Fibroblast of upper back skin (primary cell): ENCODE measurements at places on chromosomes 6 and 20.

DNA sequence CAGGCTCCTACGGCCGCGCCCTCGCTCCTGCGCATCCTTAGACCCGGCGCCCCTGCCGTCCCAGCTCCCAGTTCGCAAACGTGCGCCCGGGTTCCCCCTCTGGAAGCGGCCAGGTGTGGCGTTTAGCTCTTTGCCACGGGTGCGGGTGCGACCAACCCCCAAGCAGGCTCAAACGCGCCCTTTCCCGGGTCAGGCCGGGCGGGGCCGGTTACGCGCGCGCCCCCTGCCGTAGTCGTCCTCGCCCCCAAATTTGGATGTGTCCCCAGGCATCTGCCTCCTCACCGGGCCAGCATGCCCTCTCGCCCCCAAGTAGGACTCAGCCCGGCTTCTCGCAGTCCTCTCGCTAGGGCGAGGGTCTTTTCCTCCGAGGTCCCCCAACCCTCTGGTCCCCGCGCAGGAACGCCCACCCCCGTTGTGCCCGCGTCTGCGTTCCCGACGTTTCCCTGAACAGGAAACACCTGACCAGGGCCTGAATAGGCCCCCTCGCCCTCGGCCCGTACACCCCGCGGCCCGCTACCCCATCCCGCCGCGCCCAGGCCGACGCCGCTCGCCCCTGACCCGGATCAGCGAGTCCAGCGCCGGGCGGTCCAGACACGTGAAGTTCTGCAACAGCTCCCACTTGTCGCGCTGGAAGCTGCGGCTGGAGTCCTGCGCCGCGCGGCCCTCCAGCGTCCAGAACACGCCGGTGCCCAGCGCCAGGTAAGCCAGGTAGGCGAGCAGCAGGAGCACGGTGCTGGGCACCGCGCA is 520 bp downstream of the KCNK17 start:
- DNase-seq, result no peak

DNA sequence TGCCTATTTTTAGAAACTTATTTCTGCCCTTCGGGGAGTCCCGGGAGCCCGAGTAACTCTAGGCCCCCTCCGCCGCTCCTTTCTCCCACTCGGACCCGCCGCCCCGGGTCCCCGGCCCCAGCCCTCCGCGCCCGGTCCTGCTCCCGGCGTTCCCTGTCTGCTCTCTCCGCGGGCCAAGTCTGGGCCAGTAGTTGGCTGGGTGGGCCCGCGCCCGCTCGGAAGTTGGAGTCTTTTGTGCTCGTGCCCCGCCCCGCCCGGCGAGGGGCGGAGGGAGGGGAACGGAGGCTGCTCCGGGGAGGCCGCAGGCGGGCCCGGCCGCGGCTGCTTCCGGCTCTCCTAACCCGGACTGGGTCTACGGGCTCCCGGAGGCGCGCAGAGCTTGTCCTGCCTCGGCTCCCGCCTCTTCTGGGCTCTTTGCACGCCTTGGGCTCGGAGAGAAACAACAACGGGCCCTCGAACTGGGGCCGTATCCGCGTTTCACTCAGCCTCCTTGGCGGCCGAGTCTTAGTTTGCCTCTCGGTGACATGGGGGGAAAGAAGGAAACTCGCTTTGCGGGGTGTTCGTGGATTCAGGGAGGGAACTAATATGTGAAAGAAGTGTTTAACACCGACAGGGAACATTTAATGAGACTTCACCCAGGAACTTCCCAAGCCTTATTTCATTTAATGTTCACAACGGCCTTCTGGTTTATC is 657 bp downstream of the RALY start:
- DNase-seq, result peak; percentile 75

DNA sequence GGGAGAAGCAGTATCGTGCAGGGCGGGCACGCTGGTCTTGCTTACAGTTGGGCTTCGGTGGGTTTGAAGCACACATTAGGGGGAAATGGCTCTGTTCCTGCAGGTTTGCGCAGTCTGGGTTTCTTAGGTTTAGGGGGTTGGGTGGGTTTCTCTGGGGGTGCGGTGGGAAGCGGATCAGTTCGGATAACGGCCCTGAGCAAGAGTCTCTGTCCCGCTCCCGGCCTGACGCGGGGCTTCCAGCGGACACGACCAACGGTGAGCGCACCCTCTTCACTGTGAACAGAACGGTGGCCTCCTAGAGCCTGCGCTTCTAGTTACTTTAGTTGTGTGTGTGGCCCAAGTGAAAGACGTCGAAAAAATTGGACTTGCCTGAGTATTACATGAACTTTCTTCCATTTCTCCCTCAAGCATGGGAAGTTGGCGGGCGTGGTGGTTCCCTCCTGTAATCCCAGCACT is 635 bp upstream of the ELOVL2 start:
- no peak for DNase-seq

DNA sequence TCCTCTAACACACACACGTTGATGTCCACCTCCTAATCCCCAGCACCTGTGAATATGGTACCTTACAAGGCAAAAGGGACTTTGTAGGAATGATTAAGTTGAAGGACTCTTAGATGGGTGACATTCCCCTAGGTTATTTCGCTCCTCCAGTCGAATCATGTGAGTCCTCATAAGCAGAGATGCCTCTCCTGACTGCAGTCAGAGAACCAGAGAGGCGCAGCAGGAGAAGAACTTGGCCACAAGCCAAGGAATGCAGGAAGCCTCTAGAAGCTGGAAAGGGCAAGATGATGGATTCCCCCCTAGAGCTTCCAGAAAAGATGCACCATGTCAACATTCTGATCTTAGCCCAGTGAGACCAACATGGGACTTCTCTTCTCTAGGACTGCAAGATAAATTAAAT is 133.1 kb upstream of the PTPRT start:
- peak; percentile 45 for DNase-seq

DNA sequence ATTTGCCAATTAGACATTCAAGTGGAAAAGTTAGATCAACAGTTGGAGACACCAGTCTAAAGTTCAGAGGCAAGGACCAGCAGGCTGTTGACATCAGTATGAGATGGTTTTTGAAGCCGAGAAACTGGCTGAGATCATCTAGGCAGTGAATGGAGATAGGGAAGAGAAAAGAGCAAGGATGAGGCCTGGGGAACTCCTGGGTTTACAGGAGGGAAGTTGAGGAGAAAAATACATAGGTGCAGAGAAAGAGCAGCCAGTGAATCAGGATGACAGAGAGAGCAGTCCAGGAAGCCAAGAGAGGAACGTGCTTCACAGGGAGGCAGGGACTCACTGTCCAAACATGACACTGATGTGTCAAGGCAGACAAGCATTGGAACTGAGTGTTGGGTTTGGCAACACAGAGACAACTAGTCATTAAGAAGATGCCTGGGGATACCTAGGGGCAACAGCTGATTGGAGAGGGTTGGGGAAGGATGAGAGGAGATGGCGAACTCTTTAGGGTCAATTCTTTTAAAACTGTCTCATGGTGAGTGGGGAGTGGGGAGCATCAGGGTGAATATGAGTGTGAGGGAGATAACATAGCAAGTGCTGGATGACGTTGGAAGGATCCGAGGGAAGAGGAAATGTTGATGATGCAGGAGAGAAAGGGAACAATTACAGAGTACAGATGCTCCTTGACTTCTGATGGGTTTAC is 13.2 kb upstream of the SALL4 start:
- no peak for DNase-seq

GRCh38 chr6:70380252-70380651 is 33.1 kb upstream of the FAM135A start:
- no peak for DNase-seq

DNA sequence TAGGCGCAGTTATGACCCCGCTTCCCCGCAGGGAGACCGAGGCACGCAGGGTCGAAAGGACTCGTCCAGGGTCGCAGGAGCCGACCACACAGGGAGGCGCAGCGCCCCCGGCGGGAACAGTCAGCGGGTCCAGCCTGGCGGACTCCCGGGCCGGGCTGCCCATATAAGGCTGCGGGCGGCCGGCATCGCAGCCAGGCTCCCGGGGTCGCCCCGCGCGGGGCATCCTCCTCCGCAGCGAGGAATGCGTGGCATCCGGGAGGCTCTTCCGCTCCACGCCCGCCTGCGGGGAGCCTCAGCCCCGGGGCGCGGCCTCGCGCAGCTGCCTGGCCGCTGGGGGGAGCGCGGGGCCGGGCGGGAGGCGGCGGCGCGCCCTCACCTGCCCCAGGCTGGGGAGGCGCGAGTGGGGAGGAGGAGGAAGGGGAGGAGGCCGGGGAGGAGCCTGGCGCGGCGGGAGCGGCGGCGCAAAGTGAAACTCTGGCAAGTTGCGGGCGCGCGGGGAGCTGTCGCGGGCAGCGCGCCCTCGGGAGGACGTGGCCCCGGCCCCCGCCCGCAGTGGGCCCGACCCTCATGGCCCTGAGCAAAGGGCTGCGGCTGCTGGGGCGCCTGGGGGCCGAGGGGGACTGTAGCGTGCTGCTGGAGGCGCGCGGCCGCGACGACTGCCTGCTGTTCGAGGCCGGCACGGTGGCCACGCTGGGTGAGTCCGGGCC is at the start of gene SYNJ2:
TSS of gene SYNJ2 (plus strand) at position 469 of the 707 bp plus-strand sequence. CDS start at position 568, 99 bp downstream.
- DNase-seq, result peak; percentile 80

GRCh38 chr6:16414205-16414604 is 175.8 kb downstream of the GMPR start:
- DNase-seq, result no peak

GRCh38 chr20:61253264-61253639 is 1.2 kb downstream of the CDH4 start:
- peak; percentile 34 for DNase-seq

GRCh38 chr6:127463056-127463455 is 3.9 kb upstream of the KIAA0408 start:
- DNase-seq, result no peak

GRCh38 chr6:20274137-20274536 is 61.9 kb upstream of the MBOAT1 start:
- DNase-seq, result no peak

- no peak for DNase-seq
Measured at GRCh38 chr6:63797721-63798120, 162.1 kb downstream of the PHF3 start.

- no peak for DNase-seq
Measured at GRCh38 chr6:138873191-138873590, 77.3 kb downstream of the ECT2L start.

DNA sequence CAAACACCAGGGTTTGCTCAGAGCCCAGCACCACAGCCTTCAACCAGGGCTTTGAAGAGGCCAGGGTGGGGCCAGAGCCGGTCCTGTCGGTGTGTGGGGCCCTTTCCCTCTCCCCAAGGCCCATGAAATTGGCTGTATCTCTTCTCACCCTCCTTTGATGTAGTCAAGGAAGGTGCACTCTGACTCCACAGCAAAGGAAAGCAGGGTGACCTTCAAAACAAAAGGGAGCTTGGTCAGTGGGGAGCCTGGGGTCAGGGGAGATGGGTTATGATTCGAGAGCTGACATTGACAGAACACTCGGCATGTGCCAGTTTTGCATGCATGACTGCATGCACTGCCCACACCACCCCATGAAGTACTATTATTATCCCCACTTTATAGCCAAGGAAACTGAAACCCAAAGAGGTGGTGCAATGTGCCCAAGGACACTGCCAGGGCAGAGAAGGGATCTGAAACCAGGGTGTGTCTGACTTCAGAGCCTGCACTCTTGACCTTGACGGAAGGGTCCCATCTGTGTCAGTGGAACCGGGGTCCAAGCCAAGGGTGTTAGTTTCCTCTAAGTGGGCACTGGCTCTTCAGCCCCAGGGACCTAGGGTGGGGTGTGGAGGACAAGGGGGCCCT is 55.4 kb downstream of the RAB44 start:
- no peak for DNase-seq

DNA sequence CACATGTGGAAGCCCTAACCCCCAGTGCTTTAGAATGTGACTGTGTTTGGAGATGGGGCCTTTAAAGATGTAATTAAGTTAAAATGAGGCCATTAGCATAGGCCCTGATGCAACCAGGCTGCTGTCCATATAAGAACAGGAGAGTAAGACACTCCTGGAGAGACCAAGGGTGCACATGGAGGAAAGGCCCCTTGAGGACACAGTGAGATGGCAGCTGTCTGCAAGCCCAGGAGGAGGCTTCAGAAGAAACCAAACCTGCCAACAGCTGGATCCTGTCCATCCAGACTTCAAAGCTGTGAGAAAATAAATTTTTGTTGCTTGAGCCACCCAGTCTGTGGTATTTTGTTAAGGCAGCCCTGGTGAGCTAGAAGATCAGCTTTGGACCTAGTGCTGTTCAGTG is 16.8 kb upstream of the SNRPB2 start:
- DNase-seq, result no peak

GRCh38 chr6:44332585-44332984 is 9.9 kb upstream of the SPATS1 start:
- peak; percentile 5 for DNase-seq

GRCh38 chr6:49579649-49580048 is 29.2 kb downstream of the C6orf141 start:
- DNase-seq, result no peak

DNA sequence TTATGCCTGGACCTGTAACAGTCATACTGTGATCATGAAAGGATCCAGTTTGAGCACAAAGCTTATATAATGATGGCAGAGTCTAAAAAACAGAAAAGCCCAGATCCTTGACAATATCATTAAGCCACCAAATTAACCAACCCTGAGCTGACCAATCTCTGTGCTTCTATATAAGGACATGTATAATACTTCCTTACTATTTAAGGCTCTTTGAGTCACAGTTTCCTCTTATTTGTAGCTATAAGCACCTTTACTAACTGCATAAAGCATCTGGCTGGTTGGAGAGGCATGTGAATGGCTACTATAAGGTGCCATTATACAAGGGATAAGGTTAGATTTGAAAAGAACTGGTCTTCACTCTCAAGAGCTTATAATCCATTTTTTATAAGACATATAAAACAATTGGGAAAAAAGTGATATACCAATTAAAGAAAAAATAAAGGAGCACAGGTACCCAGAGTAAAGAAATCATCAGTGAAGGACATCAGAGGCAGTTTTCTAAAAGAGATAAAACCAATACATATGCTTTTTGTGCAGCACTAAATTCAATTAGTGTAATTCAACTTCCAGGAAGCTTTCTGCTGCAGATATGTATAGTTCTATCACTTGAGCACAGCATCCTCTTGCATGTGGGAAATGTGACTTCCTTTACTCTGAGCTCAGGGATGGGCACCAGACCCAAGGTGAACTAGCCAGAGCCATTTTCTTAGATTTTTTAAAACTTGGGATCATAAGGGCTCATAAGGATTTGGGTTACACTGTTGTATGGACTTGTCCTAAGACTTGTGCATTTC is 121.0 kb downstream of the BTBD9 start:
- DNase-seq, result no peak

DNA sequence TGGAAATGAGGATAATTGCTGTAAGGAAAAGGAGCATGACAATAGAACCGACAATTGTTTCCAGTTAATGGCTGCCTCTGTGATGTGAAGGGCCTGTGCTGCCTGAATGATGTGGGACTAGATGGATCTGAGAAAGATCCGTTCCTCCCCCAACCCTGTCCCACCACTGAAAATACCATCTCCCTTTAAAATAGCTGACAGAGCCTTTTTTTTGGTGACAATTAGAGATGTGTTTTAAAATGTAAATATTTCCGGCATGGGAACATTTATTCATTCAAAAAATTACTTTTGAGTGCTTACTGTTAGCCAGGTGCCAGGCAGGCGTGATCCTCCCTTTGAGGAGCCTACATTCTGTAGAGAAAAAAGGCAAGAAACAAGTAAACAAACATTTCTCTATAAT is 72.4 kb upstream of the SUPT3H start:
- no peak for DNase-seq

GRCh38 chr6:42555477-42556457 is 8.1 kb upstream of the UBR2 start:
- peak; percentile 39 for DNase-seq
